Esophagus muscularis mucosa (tissue), 4 donors: ENCODE measurements at places on chromosomes 16 and 17. TPM values are rescaled to one million over a fixed set of nuclear protein-coding genes. Genes with fewer than 3 reads are reported as not detected.

Gene KLHL36
- total RNA-seq: 55.0 TPM

Gene SETD1A
- total RNA-seq: 11.0 TPM

Gene MMP15
- 5.8 TPM for total RNA-seq

Gene NTN3
- 0.19 TPM for total RNA-seq

Gene CASKIN1
- under 0.01 TPM for total RNA-seq

Gene TMEM186
- 8.8 TPM for total RNA-seq
